ENCODE measurements at places on chromosomes 16 and 17.
A peak's percentile ranks its signal among the peaks of the same experiment; 100 is the strongest.

GRCh38 chr16:78686601-78687000 lies 587.1 kb downstream of the WWOX start:
- no peak for DNase-seq

DNA sequence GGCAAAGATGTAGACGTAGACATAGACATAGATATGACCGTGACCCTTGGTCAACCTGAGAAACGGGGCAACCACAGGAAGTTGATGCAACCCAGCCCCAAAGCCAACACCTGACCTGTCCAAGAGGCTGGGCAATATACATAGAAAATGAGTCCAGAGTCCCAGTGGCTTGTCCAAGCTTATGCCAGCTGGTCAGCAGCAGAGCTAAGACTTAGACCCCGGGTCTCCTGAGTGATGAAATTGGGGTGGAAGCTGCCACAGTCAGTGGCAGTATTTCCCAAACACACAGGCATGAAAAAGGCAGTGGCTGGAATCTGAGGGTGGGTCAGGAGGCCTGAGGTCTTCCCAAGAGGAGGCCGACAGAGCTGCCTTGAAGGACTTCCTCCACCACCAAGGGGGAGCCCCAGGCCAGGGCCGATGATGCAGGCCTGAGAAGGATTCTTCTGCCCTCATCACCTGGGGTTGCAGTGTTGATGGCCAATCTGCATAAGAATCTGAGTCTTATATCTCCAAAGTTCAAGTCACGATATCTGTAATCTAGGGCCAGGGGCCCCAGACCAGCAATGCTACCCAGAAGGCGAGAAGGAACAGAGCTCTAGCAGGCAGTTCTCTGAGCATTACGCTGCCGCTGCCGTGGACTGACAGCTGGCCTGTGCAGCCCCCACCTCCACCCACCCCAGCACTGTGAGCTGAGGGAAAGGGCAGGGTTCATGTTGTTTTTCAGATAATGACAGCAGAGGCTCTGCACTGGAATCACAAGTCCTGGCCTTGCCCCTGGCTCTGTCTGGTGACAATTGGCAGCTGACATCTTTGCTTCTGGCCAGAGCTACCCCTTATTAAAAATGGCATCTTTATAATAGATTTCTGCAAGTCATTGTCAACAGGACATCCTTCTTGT lies 72.7 kb downstream of the GNAO1 start:
- no peak for DNase-seq

GRCh38 chr17:77478899-77479298 lies 338.1 kb downstream of the SEC14L1 start:
- no peak for DNase-seq

DNA sequence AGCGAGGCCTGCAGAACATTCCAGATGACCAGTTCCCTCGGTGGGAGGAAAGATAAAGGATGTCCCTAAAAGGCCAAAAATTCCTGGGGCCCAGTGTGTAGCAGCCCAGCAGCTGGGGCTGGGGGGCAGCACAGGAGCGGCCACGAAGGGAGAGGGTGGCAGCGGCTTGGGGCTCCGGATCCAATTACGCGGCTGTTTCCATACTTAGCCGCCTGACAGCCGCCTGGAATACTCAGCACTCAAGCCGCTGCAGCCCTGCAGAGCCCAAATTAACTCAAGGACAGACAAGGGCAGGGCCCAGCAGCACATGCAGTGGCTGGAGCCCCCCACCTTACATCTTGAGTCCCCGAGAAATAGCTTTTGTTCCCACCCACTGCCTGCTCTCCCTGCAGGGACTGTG lies 1.3 kb downstream of the SRL start:
- no peak for DNase-seq

DNA sequence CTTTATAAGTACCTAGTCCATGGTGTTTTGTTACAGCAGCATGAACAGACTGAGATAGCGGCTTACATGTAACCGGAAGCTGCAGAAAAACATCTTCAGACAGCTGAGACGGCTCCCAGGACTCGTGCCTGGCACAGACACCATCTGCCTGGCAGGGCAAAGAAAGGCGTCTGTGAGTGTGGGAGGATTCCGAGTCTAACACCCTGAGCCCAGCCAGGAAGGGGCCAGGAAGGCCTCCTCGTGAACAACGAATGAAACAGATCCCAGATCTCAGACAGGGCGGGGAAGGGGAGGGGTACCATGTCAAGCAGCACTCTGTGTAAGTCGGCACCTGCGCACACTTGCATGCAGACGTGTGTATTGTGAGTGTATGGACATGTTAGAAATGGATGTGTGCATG lies 4.4 kb upstream of the CSNK1D start:
- no peak for DNase-seq

GRCh38 chr16:4826526-4826925 lies 20.6 kb downstream of the GLYR1 start:
- no peak for DNase-seq

- DNase-seq: no peak
Observed at GRCh38 chr17:76888661-76889060, 20.5 kb downstream of the MGAT5B start.

GRCh38 chr17:81608082-81608481 lies 28.8 kb downstream of the NPLOC4 start:
- DNase-seq: no peak

DNA sequence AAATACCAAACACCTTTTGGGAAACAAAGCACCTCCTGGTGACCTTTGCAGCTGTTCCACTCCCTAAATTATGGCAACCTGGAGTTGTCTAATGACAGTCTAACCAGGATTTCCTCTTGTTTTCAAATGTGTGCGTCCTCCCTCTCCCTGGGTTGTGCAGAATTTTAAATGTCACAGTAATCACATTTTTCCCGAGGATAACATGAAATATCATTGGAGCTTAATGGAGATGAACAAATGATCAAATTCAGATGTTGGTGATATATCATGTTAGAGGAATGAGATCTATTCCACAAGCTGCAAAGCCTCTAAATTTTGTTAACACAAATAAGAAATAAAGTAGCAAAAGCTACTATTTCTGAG lies 86.9 kb upstream of the HLF start:
- DNase-seq: no peak

DNA sequence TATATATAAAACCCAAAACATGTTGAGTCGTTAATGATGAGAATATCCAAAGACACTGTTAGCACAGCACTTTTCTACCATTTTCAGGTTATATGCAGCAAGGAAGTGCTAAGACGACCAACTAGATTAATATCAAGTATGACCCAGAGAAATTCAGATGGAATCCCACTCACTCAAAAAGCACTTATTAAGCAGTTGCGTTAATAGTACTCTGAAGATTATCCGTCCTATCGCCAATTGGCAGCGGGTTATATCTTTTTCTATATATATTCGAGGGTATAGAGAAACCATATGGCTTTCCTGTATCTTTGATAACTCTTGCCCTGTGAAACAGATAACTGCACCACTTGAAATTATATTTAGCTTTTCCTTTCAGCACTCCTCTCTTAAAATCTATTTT lies 1.1 kb downstream of the CRLF3 start:
- peak; percentile 50 for DNase-seq

DNA sequence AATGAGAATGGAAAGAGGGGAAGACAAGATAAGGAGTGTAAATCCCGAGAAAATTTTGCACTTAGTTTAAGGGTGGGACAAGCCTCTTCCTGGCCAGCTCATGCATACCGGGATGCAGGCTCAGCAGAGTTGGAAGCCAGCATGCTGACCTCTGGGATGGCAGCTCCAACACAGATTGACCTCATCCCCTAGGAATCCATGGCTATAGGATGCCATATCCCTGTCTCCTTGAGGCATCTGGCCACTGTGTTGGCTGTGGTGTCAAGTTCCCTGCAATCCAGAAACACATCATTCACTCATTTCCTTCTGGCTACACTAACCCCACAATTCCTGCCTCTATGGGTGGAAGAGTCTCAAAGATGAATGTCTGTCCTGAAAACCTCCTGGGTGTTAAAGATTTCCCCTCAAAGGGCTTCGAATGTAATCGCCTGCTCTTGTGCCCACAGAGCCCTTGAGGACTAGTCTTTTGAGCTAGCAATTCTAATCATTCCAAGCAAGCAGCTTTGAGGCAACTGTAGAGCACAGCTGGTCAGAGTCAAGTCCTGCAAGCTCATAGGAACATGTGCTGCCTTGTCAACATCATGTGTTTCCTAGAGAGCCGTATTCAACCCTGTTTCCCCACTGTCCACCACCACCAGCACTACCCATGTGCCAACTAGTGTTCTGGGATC lies 141.4 kb downstream of the PMP22 start:
- DNase-seq: no peak

- no peak for DNase-seq
Observed at GRCh38 chr17:6710317-6710716, 2.9 kb downstream of the SLC13A5 start.

DNA sequence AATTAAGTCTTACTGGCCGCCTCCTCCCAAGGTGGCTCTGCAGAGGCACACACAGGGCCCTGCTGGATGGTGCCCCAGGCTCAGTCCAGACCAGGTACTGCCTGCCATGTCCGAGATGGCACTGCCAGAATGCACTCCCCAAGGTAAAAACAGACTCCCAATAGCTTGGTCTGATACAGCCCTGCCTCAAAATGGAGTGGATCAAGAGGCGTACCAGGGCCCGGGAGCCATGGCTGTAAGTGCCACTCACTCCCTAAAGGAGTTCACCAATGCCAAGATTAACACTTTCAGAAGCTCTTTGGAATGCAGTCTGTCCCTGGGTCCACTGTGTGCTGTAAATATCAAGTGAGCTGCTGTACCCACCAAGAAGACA lies 576 bp upstream of the MYO18A start:
- no peak for DNase-seq

- no peak for DNase-seq
Observed at GRCh38 chr17:10744501-10745000, 14.7 kb upstream of the TMEM220 start.

DNA sequence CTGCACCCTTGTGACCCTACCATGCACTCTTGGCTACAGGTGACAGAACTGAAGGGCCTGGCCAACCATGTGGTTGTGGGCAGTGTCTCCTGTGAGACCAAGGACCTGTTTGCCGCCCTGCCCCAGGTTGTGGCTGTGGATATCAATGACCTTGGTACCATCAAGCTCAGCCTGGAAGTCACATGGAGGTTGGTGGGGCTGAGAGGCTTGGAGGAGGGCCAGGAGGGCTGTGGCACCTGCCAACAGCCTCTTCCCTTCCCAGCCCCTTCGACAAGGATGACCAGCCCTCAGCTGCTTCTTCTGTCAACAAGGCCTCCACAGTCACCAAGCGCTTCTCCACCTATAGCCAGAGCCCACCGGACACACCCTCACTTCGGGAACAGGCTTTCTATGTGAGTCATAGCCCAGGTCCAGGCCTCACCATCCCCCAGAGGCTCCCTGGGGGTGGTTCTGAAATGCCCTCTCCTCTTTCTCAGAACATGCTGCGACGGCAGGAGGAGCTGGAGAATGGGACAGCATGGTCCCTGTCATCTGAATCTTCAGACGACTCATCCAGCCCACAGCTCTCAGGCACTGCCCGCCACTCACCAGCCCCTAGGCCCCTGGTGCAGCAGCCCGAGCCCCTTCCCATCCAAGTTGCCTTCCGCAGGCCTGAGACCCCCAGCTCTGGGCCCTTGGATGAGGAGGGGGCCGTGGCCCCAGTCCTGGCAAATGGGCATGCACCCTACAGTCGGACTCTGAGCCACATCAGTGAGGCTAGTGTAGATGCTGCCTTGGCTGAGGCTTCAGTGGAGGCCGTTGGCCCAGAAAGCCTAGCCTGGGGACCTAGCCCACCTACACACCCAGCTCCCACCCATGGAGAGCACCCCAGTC lies 13.0 kb downstream of the RIPOR1 start:
- DNase-seq: peak; percentile 58

DNA sequence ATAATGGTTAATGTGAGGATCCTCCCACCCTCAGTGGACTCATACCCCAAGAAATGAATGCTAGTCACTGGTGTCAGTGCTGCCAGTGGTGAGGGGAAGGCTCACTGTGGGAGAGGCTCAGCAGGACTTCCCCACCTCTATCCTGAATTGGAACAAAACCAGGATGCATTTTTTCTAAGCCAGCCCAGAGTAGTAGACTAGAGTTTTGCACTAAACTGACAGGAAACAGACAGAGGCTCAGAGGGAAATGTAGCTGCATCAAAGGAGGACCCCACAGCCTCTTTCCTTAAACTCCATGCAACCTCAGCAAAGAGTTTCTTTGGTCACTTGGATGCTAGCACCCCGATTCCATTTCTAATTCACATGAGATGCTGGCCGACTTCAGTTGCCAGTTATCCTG lies 10.7 kb upstream of the SKAP1 start:
- DNase-seq: no peak

DNA sequence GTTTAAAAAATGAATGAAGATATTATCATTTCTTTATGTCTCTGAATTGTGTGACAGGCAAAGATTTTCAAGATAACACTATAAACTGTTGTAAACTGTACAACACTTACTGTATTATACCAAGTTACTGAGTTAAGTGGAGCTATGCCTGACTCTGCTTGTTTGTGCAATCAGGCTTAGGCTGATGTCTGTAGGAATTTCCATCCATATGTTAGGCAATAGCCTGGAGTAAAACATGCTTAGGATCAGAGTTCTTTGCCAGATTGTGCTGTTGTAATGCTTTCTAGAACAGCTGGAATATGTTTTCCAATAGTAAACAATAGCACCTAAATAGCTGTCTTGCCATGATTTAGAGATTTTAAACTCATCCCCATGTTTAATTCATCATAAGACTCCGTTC lies 1496.7 kb downstream of the CDH11 start:
- DNase-seq: no peak

- no peak for DNase-seq
Observed at GRCh38 chr17:68455901-68456338, 1.4 kb downstream of the WIPI1 start.

- DNase-seq: no peak
Observed at GRCh38 chr17:43175213-43176118, 4.5 kb downstream of the NBR1 start.

- no peak for DNase-seq
Observed at GRCh38 chr16:88888057-88888456, 21.6 kb upstream of the PABPN1L start.

DNA sequence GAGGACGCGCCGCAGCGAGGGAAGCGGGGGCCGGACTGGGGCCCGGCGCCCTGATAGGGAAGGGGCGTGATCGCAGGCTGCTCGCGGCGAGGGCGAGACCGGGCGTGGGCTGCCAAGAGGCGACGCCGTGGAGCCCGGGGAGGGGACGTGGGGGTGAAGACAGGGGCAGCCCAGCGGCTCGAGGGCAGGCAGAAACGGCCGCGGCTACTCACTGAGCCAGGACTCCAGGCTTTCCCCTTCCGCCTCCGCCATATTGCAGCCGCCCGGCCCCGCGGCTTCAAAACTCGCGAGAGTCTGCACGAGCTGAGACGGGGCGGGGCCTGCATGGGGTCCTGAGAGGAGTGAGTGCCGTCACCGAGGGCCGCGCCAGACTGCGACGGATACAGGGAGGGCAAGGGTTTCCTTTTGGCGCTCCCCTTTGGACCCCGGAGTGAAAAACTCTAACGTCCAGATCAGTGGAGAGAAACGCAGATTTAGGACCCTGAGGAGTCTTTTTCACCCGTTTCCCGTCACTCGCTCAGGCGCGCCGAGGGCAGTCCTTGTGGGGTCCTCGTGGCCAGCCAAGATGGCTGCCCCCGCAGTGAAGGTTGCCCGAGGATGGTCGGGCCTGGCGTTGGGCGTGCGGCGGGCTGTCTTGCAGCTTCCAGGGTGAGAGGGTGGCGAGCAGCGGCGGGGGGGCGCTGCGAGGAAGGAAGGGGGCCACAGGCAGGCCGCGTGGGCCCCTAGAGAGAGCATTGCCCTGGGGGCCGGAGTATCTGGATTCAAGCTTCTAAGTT lies at the start of the genes GGA3 and MRPS7:
TSS of gene GGA3 (minus strand) at position 271 of the 776 bp plus-strand sequence. CDS start at position 252, 19 bp downstream.
TSS of gene MRPS7 (plus strand) at position 544 of the 776 bp plus-strand sequence. CDS start at position 566, 22 bp downstream.
- DNase-seq: peak; percentile 96

- no peak for DNase-seq
Observed at GRCh38 chr17:41002814-41003213, 3.1 kb upstream of the KRTAP3-2 start.

Data from NAMALWA (cell line).